ENCODE measurements at places on chromosomes 1 and 21. TPM values are rescaled to one million over a fixed set of nuclear protein-coding genes. Genes with fewer than 3 reads are reported as not detected.

The MYOG gene
- total RNA-seq: not detected

The SPATA21 gene
- total RNA-seq: 0.31 TPM

The STIL gene
- 10.0 TPM for total RNA-seq

The IGSF5 gene
- 0.94 TPM for total RNA-seq

The LCE3E gene
- total RNA-seq: not detected

The CD247 gene
- total RNA-seq: 3.1 TPM

The GPA33 gene
- total RNA-seq: not detected

The USP21 gene
- 22.2 TPM for total RNA-seq

The FHAD1 gene
- total RNA-seq: 0.94 TPM

The AMY1A gene
- total RNA-seq: not detected

The NUP210L gene
- total RNA-seq: 0.31 TPM

The PTGFR gene
- total RNA-seq: 1.6 TPM

Measured in parietal lobe (tissue), 2 donors.